ENCODE measurements at places on chromosomes 5 and 9.

DNA sequence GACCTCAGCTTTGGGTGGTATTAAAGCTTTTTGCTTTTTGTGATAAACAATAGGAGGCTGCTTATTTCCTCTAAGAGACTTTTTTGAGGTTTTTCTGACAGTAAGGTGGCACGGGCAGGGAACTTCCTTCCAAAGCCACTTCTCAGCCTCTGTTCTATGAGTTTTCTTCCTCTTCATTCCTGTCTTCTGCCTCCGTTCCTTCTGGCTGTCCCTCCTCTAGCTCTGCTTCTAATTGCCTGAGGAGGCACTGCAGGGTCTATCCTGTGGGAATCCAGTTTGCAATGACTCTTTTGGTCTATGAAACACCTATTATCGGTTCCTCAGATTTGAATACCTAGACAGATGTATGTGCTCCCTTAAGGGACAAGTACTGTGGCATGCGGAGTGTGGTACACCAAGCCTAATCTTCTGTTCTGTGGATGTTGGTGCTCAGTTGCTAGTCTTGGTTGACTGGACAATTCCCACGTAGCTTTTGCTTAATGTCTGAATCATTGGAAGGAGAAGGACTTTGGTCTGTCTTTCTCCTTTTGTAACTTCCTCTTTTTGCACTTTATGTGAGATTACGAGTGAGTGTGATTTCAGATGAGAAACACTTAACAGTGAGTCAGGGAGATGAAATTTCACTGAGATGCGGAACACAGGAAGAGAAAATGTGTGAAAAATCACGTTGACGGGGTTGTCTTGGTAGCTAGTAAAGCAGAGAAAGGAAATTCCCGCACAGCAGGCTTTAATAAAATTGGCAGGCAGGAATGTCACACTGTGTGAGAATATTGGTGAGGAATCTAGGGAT lies 305.2 kb downstream of the EFNA5 start:
- DNase-seq, result no peak

GRCh38 chr9:3528451-3528850 lies 2.6 kb upstream of the RFX3 start:
- peak; percentile 37 for DNase-seq

DNA sequence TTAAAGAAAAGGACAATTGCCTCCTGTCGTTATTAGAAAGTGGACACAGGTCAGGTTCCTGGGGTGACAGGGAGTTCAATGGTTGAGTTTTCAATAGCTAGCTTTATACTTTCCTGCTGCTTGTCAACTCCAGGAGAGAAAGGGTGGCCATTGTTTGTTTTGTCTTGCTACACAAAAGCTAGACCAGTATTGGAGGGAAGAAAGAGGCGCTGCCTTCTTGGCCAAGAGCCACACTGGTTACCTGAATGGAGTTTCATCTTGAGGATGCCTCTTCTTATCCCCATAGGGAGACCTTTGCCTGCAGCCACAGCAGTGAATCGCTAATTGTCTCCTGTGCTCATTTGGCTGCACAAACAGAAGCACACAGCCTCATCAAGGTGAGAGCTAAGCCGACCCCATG lies 279.4 kb upstream of the GRIA1 start:
- no peak for DNase-seq

GRCh38 chr5:138336952-138337684 lies 948 bp upstream of the FAM53C start:
- no peak for DNase-seq

DNA sequence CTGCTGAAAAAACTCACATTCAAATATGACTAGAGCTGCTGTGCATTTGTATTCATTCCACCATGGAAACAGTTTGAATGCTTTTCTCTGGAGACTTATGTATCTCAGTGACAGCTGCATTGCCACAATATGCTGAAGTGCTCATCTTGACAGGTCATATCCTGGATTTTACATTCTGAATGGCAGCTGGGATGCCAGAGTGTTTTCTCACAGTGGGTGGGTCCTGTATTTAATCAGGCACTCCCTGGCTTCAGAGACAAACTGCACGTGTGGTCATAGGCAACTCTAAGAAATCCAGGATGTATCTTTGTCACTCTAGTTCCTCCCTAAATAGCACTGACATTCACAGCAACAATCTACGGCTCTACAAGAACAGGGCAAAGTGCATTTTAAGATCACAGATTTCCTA lies 75.6 kb downstream of the ST8SIA4 start:
- DNase-seq, result no peak

GRCh38 chr5:149666212-149666852 lies 63.8 kb upstream of the PPARGC1B start:
- DNase-seq, result no peak

- DNase-seq, result no peak
Observed at GRCh38 chr5:4411664-4412063, 728.5 kb upstream of the ADAMTS16 start.

DNA sequence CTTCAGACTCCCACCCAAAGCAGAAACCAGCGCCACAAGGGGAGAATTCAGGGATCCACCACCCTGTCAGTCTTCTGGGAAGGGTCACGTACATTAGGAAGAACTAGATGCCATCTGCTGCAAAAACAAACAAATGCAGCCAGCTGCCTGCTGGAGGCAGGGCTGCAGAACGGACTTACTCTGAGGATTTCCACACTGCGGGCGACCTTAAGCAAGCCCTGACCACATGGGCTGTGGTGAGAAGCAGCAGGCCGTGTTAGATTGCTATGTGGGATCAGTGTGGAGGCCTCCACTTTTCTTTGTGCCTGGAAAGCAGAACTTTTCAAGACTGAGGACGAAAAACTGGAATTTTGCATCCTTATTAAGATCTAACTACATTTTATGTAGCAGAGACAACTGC lies 13.4 kb upstream of the LTC4S start:
- DNase-seq, result no peak

GRCh38 chr9:1031951-1032601 lies 18.1 kb upstream of the DMRT2 start:
- no peak for DNase-seq

DNA sequence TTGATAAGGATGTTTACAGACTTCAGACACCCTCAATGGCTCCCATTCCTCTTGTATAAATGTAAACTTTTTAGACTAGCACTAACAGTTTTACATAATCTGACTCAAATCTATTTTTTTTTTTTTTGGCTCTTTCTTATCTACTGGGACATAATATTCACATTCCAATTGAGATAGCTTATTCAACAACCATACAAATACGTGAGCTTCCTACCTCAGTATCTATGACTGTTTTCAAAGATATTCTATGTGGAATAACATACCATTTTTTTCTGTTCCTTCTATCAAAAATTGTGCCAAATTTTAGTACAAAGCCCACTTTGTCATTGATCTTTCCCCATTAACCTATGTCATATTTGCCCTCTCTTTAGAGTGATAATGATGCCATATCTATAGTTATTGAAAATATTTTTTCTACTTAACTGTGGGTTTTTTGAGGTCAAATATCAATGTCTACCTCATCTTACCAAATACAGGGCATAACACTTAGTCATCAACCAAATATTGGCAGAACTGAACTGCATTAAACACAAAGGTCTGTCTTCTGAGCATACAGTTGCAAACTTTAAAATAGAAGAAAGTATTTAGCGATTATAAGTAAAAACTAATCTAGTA lies 482.6 kb downstream of the PTPRD start:
- no peak for DNase-seq

DNA sequence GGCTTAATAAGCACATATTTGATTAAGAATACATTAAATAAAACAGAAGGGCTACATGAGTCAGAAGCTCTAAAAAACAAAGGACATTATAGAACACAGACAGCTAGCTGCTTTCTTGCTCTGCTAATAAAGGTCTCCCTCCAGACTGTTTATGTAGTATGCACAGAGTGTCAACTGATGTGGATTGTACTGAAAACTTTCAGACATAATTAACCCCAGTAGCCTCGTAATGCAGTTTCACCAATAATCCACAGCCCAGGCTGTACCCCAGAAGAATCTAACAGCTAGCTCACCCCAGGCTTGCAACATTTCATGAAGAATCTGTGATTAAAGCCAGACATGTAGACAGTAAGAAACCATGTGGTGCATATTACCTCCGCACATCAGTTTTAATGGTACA lies 30.8 kb downstream of the FGF10 start:
- DNase-seq, result no peak

- DNase-seq, result no peak
Observed at GRCh38 chr9:123495731-123496130, 139.7 kb downstream of the CRB2 start.

DNA sequence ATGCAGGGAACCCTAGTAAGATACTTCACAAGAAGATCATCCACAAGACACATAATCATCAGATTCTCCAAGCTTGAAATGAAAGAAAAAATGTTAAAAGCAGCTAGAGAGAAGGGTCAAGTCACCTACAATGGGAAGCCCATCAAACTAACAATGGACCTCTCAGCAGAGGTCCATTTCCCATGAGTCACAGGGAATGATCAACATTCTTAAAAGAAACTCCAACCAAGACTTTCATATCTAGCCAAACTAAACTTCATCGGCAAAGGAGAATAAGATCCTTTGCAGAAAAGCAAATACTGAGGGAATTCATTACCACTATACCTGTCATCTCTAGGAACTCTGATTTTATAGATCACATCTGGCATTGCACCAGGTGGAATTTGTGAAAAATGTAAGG lies 52.9 kb upstream of the SPATA31E1 start:
- DNase-seq, result no peak

- DNase-seq, result no peak
Observed at GRCh38 chr9:4792054-4792571, 631 bp upstream of the RCL1 start.

- DNase-seq, result no peak
Observed at GRCh38 chr9:33404788-33405362, 2.5 kb upstream of the AQP7 start.

DNA sequence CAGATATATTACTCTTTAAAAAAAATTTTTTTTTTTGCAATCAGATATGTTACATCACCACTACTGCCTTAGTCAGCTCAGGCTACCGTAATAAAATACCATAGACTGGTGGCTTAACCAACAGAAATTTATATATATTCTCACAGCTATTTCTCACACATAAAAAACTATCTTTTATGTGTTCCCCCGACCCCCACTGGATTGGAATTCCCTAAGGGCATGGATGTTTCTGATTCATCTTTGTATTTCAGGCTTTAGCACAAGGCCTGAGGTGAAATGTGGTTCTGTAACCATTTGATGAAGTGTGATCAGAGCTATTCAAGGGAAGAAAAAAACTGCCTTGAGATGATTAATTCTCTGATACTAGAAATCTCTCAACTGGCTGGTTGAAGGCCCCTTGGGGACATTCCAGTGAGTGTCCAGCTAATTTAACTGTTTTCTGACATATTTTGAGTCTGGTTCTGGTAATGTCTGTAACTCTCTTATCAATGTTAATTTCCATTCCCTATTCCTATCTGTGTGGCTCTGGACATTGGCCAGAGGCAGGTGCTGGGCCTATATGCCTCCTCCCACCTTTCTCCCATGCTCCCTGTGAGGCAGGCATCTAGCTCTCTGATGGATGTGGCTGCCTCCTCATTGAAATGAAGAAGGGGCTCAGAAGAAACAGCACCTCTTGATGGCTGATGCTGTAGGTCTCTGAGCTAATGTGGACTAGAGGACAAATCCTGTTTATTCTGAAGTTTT lies 2.5 kb downstream of the CD14 start:
- DNase-seq, result no peak

- no peak for DNase-seq
Observed at GRCh38 chr5:169160405-169160901, 140.5 kb downstream of the SLIT3 start.

DNA sequence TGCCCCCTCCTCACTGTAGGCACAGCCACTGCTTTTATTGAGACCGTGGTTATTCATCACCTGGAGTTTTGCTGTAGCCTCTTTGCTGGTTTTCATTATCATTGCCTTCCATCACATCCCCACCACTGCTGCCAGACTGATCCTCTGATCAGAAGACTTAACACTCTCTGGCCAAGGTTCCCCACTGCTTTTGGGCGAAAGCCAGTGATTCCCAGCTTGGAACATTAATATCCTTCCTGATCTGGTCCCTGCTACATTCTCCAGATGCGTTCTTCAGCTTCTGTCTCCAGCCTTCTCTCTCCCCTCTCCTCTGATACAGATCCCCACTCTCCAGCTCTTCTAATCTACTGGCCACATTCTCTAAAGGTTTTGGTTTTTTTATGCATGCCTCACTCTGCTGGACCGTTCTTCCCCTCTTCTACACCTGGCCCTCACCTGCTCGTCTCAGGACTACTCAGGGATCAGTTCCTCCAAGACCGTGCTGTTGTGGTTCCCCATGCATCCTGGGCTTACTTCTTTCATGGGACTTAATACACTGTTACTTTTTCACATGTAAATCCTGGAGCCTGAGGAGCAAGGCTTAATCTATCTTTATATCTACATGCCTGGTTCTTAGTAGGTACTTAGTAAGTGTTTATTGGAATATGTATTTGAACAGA lies 115.0 kb downstream of the PRKACG start:
- DNase-seq, result no peak

GRCh38 chr9:89439571-89439970 lies 58.3 kb downstream of the SEMA4D start:
- DNase-seq, result no peak

DNA sequence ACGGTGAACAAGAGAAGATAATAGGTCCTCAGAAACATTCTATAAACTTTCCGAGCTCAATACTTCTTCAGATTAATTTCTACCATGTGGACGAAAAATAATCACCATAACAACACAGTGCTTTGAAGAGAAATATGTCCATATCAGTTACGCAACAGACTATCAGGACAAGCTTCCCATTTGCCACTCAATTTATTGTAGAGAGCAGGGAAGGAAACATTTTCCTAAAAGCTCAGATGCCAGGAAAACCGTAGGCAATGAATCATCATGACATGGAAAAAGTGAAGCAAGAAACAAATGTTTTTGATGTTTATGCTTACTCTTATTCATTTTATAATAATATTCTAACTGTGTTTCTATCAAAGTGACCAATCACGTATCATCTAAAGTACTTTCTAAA lies 87.6 kb downstream of the S1PR3 start:
- no peak for DNase-seq

DNA sequence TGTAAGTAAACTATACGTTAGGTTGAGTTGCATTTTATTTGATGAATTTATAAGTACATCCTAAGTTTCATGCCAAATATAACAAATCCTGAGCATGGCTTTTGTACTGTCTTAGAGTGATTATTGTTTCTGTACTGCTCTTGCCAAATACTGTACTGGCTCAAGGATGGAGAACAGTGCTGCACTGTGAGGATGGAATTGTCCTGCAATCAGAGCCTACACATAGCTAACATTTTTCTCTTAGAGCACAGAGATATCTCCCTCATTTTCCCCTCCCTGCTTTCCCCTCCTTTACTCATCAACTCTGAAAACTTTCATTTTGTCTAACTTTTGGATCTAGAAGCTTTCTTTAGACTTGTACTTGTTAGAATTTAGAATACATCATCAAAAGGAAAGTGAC lies 28.3 kb downstream of the LRRC70 start:
- no peak for DNase-seq

GRCh38 chr5:73722231-73722630 lies 96.2 kb downstream of the ARHGEF28 start:
- DNase-seq, result no peak

- no peak for DNase-seq
Observed at GRCh38 chr5:179464631-179465030, 85.7 kb upstream of the RUFY1 start.
